ENCODE measurements at places on chromosomes 4 and X. TPM values are rescaled to one million over a fixed set of nuclear protein-coding genes. Genes with fewer than 3 reads are reported as not detected.

Gene SLC6A14
- total RNA-seq = 0.05 TPM

Gene HUWE1
- total RNA-seq = 177 TPM

Gene MEPE
- not detected for total RNA-seq

Gene HSD17B13
- 0.38 TPM for total RNA-seq

Gene FGB
- not detected for total RNA-seq

Gene DGKK
- not detected for total RNA-seq

Gene CXCL8
- 1.2 TPM for total RNA-seq

Gene PASD1
- total RNA-seq = not detected

Gene FAM47C
- not detected for total RNA-seq

Gene NIPAL1
- 0.43 TPM for total RNA-seq

Gene RTL5
- total RNA-seq = 6.3 TPM

Gene SSX1
- not detected for total RNA-seq

Data from cardiac septum (tissue), 1 donor.